CD4-positive, alpha-beta T cell treated with Interleukin-6 at 100 ng/mL for 8 hours (primary cell): ENCODE measurements at places on chromosomes 16 and 17.
A peak's percentile ranks its signal among the peaks of the same experiment; 100 is the strongest.

DNA sequence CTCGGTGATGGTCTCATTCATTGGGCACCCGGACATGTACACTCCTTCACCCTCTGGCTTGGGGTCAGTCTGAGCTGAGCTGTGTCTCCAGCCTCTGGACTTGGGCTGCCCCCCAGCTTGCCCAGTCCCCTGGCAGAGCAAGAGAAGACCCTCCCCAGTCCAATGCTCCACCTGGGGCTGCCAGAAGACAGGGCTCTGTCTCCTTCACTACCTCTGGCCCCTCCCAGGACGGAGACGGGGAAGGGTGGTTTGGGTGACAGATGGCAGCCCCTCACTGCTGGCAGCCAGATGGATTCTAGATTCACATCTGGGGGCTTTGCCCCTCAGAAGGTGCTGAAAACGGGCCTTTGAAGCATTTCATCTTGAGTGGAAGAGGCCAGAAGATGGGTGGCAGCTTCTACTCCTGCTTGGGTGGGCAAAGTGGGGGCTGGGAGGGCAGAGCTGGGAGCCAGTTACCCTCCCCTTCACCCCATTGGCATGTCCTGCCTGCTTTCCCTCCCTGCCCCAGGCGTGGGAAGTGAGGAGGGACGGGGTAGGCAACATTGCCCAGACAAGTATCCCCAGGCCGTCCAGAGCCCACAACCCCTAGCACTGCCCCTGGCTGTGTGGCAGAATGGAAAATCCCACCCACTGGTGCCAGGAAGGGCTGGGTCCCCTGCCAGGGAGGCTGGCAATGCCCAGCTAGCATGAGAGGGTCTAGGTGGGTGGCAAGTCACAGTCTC, 13.9 kb downstream of the NGFR start:
- DNase-seq: no peak

- DNase-seq: no peak
Measured at GRCh38 chr17:79026376-79027273, 2.7 kb downstream of the C1QTNF1 start.

DNA sequence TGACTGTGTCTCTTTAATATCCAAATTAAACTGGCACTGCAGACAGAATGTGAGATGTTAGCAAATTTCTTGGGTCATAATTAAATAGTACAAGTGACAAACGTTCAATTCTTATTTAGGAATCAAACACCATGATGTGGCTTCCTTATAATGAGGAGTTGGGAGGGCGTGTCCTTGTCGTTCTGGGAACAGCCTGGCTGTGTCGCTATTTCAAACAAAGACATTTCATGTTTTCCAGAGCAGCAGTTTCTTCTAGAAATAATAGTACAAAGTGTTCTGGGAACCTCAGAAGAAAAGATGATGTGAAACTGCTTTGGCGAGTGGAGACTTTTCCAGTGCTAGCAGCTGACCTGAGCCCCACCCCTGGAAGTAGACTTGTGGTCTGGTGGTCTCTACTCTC, 301.7 kb upstream of the N4BP1 start:
- DNase-seq: no peak

- DNase-seq: no peak
Measured at GRCh38 chr16:11308493-11309283, 27.6 kb upstream of the PRM1 start.

DNA sequence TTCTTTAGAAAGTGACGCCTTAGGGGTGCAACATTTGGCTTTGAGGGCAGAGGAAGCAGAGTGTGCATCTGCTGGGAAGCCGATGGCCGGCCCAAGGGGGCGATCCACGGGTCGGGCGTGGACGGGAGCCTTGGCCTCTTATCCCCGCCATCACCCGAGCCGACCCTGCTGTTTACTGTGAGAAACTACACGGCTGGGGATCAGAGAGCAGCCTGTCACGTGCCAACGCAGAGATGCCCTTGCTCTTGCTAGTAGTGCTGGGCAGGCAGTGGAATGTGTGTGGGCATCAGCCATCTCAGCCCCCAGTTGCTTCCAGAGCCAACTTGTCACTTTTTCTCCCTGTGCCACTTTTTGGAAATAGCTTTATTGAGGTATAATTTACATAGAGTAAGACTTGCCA, 26.7 kb upstream of the ITGB4 start:
- no peak for DNase-seq

DNA sequence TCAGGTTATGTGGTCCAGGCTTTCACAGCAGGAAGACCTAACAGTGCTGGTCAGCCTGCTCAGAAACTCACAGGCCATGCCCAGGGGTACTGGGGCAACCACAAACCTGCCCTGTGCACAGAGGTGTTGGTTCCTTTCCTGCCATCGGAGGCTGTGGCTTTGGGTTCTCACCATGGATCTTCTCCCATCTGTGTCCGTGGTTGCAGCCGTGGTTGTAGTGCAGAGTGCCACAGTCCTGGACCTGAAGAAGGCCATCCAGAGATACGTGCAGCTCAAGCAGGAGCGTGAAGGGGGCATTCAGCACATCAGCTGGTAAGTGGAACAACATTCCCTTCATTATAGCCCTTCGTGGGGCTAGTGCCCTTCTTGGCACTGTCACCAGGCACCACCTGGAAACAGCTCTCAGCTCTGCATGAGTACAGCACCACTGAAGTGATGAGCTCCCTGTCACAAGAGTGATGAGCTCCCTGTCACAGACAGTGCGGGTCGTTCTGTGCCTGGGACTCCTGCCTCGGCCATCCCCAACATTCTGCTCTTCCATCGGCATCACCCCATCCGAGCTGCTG, 2.0 kb downstream of the SNRNP25 start:
- DNase-seq: no peak

GRCh38 chr17:76929601-76930000, 61.4 kb downstream of the MGAT5B start:
- no peak for DNase-seq

GRCh38 chr16:86733546-86734254, 155.4 kb downstream of the FOXL1 start:
- DNase-seq: no peak

DNA sequence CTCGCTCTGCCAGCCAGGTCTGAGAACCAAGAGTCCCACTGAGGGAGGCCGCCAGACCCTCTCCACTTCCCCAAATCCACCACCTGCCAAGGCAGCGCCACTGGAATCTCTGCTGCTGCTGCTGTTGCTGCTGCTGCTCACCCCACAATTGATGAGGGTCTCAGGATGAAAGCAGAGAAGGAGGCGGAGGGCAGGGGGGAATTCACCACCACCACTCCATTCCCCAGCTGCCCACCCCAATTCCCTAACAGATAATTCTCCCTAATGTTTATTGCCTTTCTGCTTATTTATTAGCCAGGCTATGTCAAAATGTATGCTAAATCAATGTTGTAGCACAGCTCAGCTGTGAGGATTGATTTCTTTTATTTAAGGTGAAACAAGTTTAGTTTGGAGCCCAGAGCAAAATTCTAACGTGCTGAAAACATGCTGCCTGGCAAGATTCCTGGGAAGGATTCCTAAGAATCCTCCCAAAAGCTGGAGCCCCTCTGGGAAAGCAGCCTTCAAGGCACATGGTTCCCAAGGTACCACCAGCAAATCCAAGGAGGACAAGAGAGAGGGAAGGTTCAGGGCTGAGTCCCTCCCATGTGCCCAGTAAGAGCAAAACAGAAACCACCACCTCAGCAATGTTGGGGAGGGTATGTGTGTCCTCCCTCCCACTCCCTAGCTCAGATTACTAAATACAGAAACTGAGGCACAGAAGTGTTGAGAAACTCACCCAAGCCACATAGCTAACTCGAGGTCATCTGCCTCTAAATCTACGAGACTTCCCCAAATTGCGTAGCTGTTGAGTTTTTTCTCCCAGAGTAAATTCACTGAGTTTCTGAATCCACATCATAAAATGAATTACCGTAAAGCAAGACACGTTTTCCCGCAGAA, 12.2 kb upstream of the CDH5 start:
- DNase-seq: no peak

DNA sequence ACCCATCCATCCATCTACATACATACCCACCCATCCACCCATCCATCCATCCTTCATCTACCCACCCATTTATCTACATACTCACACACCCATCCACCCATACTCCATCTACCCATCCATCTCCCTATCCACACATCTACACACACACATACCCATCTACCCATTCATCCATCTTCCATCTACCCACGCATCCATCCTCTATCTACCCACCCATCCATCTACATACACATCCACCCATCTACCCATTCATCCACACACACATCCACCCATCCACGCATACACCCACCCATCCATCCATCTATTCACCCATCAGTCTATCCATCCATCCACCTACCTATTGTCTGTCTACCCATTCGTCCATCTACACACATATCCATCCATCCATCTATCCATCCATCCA, 227.8 kb downstream of the ZNF423 start:
- no peak for DNase-seq

GRCh38 chr16:17590711-17591654, 120.2 kb upstream of the XYLT1 start:
- peak; percentile 31 for DNase-seq

GRCh38 chr17:69796078-69796477, 278.9 kb upstream of the KCNJ16 start:
- no peak for DNase-seq

DNA sequence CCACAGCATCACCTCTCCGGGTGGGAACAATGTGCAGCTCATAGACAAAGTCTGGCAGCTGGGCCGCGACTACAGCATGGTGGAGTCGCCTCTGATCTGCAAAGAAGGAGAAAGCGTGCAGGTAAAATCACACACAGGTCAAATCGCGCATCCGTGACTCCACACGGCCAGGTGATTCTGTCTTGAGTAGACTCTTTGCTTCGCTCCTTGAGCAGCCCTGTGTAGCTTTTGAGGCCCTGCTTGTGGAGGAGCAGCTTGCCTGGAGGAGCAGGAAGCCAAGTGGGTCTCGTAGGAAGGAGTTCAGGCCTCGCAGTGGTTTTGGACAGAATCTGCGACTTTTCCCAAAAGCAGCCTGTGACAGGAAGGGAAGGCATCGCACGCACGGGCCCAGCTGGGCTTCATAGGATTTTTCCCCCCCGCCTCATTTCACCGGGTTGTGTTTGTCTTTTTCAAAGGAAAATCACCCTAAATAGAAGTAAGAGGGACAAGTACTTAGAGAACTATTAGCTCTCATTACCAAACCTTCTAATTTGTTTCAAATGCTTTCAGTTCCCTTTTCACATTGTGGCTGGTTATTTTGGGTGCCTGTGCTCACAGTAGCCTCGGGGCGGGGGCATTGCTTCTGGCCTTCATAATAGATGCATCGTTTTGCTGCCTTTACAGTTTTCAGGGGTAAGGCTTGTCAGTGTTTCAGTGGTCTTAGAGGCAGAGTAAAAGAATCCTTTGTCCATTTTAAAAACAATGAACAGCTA, 71.5 kb downstream of the SEC14L1 start:
- DNase-seq: no peak

- peak; percentile 59 for DNase-seq
Measured at GRCh38 chr16:1363501-1364041, 11.8 kb downstream of the GNPTG start.

GRCh38 chr17:17512866-17513265, 16.7 kb upstream of the RASD1 start:
- no peak for DNase-seq

DNA sequence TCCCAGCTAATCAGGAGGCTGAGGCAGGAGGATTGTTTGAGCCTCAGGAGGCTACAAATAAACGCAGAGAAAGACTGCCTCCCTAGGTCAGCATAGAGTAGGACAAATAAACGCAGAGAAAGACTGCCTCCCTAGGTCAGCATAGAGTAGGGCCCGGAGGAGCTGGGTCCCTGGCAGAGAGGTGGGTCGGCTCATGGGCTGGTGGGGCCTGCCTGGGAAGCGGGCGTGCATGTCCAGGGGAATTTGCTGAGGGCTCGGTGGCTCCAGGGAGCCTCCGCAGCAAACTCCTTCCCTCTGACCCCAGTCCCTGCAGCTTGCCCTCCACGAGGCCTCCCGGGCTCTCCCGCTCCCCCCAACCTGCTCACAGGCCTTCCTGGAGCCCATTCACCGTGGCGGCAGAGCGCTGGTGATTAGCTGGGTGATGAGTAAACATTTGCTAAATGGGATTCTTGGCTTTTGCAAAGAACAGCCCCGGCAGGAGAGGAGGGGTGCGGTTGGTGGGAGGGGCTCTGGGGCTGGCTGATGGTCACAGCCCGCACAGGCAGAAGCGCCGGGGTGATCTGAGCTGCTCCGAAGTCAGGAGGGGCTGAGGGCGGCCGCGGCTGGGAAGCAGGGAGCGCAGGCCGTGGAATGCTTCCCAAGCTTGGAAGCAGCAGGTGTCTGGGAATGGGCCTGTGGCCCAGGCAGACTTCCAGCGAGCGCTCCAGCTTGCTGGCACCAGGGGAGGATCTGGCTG, 93.1 kb downstream of the RTN4RL1 start:
- no peak for DNase-seq

GRCh38 chr17:79677646-79678045, 53.1 kb upstream of the ENPP7 start:
- DNase-seq: no peak

GRCh38 chr16:66489818-66490217, 60.1 kb downstream of the TK2 start:
- DNase-seq: no peak

- DNase-seq: peak; percentile 47
Measured at GRCh38 chr17:82216301-82217119, 3.9 kb upstream of the CCDC57 start.

- DNase-seq: no peak
Measured at GRCh38 chr16:47036201-47036600, 62.7 kb upstream of the DNAJA2 start.

DNA sequence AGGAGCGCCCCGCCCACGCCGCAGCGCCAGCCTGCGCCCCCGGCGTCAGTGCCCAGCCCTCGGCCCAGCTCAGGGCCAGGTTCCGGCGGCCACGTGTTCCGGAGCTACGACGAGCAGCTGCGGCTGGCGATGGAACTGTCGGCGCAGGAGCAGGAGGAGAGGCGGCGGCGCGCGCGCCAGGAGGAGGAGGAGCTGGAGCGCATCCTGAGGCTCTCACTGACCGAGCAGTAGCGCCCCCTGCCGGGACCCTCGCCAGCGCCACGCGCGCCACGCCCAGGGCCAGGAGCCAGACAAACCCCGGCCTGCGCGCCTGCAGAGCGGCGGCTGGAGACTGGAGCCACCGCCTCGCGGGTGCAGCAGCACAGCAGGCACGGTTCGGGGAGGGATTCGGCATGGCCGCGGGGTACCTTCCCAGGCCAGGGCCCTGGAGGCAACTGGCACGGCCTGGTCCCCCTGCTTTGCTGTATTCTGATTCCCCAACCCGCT, 9.3 kb downstream of the CORO6 start:
- DNase-seq: peak; percentile 90

DNA sequence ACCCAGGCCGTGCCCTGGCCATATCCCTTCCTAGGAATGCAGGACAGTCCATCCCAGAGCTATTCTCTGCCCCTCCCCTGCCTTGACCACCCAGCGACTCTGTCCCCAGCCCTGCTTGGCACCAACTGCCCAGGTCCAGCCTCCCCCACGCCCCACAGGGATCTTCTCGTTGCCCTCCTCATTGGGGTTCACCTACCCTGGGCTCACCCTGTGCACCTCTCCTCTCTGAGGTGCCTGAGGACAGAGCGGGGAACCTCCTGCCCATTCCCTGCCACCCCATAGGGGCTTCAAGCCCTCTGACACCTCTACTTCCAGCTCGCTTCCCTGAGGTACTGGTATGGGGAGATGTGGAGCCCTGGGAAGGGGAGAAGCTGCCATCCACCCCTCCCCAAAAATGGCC, 6.2 kb upstream of the MPP2 start:
- no peak for DNase-seq

- no peak for DNase-seq
Measured at GRCh38 chr17:6096201-6097004, 26.2 kb downstream of the WSCD1 start.

- no peak for DNase-seq
Measured at GRCh38 chr16:780296-780695, 7.9 kb downstream of the RPUSD1 start.

- DNase-seq: no peak
Measured at GRCh38 chr17:50586421-50587247, 26.1 kb downstream of the CACNA1G start.
